ENCODE measurements at places on chromosomes 4 and X.
A peak's percentile ranks its signal among the peaks of the same experiment; 100 is the strongest.

DNA sequence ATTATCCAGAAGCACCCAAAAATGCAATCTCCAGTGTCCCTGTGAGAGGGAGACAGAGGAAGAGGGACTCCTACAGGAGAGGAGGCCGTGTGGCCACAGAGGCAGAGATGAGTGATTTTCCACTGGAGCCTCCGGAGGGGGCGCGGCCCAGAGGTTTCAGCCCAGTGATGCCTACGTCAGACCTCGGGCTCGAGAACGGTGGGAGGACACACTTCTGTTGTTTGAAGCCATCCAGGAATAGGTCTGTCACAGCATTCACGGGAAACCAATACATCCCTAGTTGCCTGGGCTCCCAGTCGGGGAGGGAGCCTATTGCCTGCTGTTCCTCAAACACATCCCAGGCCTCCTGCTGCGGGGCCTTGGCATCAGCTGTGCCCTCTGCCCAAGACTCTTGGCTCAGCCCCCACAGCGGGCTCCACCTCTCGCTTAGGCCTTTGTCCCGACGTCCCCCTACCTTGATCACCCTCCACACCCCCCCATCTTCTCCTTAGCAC, 39.2 kb upstream of the HMX1 start:
- no peak for DNase-seq

DNA sequence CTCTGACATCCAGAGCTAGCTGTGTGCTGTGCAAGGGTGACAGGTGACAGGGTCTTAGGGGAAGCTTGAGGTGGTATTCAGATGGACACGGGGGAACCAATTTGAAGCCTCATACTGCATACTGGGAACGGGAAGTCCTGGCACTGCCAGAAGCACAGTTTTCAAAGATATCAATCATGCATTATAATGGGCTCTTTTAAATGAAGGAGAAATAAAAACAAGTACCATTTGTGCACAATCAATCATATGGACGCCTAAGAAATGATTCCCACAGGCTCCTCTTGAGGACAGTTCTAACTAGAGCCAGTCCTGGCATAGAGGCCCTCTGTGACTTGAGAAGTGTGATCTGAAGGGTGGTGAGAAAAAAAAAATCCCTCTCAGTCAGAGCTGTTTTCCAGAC, 50.9 kb downstream of the TSC22D3 start:
- no peak for DNase-seq

DNA sequence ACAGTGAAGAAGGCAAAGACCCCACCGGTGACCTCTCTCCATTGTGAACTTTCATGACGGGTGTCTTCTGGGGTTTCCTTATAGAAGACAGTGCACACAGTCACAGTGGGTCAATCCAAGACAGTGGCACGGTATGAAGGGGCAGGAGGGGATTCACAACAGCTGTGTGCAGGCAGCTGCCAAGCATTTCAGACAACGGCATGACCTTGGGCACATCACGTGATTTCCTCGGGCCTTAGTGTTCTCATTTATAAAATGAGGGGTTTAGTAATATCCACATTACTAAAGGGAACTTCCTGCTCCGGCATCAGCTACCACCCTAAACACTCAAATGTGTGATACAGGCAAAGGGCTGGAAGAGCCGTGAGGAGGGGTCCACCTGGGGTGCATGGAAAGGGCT, 42.9 kb downstream of the RBM47 start:
- DNase-seq = no peak

- DNase-seq = no peak
These were observed 19.4 kb upstream of the KLHL8 start for GRCh38 chr4:87239821-87240220.

- no peak for DNase-seq
These were observed 17.1 kb downstream of the GPR34 start for GRCh38 chrX:41705680-41706374.

GRCh38 chr4:24470666-24471485, 113.5 kb downstream of the DHX15 start:
- peak; percentile 28 for DNase-seq

GRCh38 chrX:121755541-121755940, 708.1 kb downstream of the GLUD2 start:
- DNase-seq = no peak

DNA sequence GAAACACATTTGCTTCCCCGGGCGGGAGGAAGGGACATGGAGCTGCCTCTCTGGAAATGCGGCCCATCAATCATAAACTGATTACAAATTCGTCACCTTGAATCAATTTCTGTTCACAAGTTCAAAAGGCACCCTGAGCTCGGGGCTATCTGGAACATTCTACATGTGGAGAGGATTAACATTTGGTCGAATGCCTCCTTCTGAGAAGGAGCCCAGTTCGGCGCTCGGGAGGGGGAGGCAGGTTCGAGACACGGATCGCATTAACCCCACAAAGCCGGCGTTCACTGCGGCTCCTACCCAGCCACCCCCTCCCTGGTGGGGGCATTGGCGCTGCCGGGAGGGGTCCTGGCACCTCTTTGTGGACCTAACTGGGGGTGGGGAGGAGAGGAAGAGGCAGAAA, 108.0 kb downstream of the CPZ start:
- no peak for DNase-seq

- DNase-seq = no peak
These were observed 37.0 kb upstream of the KIT start for GRCh38 chr4:54620773-54621172.

DNA sequence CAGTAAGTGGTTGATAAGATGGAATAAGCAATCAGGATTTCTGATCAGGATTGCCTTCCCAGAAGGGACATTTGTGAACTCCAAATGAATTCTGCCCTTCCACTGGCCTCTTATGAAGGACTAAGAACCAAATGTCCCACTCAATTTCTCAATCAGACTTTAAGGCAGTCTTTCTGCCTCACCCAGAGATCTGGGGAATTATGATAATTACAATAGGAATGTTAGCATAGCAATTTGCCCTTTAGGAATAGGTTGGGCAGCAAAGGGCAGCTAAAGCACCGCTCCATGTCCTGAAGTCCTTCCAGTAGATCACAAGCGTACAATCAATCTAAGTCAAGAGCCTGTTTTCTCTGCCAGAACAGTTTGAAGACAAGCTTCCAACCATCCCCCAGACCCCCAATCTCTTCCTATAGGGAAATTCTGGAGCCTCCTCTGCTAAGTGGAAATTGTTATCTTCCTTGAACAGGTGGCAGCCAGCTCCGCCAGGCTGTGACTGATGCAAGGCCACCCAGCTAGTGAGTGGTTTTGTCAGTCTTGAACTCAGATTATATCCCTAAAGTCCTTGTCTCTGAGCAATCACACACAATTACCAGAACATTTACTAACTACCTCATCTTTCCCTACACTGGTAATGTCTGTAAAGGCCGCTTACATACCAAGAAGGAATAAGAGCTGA, 18.6 kb downstream of the NKX3-2 start:
- no peak for DNase-seq

- no peak for DNase-seq
These were observed 19.4 kb downstream of the MTTP start for GRCh38 chr4:99593781-99594641.

GRCh38 chr4:88162626-88163025, 4.2 kb upstream of the ABCG2 start:
- DNase-seq = no peak

DNA sequence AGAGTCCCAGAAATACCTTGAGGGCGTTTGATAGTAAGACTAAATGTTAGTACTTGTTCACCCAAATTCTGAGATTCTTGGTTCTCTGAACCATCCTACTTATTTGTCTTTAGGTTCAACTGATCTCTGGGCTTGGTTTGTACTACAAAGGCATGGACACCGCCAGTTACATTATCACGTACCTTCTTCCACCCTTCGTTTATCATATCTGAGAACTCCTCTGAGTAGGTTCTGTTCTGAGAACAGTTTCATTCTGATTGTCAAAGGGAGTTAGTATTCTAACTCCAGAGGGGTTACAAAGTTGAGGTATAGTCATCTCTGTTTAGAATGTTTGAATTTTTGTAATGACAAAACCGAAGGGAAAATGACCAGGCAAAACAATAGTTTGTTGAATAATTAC, 19.3 kb downstream of the ZFX start:
- no peak for DNase-seq

DNA sequence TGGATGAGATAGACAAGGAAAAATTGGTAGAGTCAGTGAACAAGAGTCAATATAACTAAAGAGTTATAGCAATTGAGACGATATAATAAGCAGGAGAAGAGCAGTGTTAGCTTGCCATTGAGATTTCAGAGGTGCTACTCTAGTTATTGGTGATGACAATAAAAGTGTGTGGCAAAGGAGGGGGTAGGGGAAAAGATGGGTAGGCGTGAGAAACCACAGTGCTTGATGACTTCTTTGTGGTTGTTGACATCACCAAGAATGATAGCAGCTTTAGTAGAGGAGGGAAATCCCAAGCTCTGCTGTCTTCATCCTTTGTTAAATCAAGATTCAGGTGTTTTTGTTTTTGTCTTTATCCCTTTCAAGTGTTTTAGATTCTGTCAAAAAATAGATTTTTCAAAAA, 179.9 kb upstream of the PPP3CA start:
- peak; percentile 43 for DNase-seq

- DNase-seq = peak; percentile 18
These were observed 45.5 kb downstream of the FAM9B start for GRCh38 chrX:8988446-8988845.

DNA sequence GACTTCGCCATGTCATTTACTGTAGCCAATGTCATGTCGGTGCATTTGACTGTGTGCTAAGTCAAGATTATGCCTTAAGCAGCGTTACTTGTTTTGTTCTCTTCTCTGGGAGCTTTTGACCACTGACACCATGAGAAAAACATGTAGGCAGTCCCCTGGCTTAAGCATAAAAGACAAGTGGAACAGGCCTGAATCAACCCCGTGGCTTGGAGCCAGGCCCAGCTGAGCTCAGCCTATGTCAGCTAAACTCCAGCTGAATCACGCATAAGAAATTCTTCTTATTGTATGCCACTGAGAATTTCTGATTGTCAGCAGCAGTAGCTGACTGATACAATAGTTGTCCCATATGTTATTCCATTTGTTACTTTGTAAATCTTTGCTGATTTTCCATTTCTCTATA, 261.9 kb downstream of the CBLL2 start:
- no peak for DNase-seq

DNA sequence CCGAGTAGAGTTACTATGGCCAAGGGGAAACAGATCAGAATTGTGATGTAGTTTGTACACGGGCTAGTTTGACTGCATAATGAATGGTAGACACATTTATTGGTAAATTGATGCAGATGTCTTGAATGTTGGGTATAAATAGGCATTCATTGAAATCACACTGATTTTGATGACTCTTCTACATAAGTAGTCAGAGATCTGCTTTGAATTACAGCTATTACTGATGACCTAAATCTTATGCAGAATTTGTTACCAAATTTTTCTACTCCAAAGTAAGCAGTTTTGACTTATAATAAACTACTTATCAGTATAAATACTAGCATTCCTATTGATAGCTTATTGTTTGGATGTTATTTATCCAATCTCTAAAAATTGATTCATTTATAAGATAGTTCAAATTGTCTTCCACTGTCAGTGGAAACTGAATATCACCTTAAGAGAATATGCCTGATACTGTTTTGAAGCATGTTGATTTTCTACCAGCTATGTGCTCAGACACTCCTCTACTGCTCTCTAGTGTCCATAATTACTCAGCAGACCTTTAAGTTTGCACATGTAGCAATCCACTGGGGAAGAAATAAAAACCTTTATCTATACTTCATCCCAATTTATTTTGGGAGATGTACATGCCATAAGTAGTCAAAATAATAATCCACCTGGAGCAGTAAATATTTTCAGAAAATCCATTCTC, 120.3 kb downstream of the RASL11B start:
- no peak for DNase-seq

DNA sequence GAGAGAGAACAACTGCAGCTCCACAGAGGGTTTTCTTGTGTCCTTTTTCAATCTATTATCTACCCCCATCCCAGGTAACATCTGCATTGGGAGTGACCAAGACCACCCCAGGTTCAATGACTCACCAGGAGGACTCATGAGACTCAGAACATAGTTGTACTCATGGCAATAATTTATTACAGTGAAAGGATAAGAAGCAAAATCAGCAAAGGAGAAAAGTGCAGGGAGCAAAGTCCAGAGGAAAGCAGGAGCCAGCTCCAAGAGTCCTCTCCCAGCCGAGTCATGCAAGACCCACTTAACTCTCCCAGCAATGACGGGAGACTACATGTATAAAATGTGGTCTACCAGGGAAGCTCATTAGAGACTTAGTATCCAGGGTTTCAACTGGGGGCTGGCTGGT, 129.5 kb upstream of the RBPJ start:
- no peak for DNase-seq

GRCh38 chrX:13266641-13267345, 53.1 kb downstream of the ATXN3L start:
- no peak for DNase-seq

DNA sequence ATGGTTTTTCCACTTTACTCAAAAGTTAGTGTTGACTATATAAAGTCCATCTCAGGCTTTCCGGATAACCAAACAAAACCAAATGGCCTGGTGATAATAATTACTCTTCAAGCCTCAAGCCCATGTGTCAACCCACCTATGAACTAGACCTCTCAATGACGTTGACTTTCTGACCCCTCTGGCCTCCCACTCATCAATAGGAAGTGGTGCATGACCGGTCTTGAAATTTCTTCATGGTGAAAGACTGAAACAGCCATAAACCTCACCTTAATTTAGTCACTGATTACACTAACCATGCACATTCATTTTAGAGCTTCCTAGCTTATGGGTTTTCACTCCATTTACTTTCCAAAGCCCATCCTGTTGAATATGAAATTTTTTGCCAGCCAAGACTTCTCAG, 276.0 kb downstream of the KLHL13 start:
- DNase-seq = no peak

- DNase-seq = no peak
These were observed 443.6 kb downstream of the IL15 start for GRCh38 chr4:142079959-142080358.

All from stimulated activated CD4-positive, alpha-beta T cell treated with anti-CD3 and anti-CD28 coated beads, Interleukin-12 subunit alpha, Interleukin-12 subunit beta, amount 100 ng/mL, for 4 hours (primary cell).